ENCODE measurements at places on chromosomes 5 and 9.
A peak's percentile ranks its signal among the peaks of the same experiment; 100 is the strongest.

- DNase-seq, result no peak
Observed at GRCh38 chr5:74630453-74631066, 10.0 kb downstream of the ENC1 start.

DNA sequence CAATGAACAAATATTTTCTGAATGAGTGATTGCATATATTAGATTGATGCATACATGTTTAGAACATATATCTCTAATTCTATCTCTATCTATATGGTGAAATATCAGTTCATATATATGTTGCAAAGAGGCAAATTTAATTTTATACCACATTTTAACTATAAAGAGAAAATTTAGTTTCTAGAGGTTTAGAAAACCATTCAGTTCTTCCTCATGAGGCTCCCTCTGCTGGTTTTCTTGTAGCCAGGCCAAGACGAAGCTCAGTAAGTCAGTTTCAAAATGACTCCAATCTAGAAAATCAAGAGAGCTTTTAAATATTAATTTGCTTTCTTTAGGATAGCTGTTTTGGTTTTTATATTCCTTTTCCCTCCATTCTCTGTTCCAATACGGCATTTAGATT is 312.1 kb downstream of the TMEM232 start:
- no peak for DNase-seq

- DNase-seq, result no peak
Observed at GRCh38 chr5:28275931-28276330, 1237.5 kb upstream of the CDH9 start.

- DNase-seq, result no peak
Observed at GRCh38 chr9:70044490-70045307, 1.1 kb downstream of the MAMDC2 start.

GRCh38 chr9:35847792-35848572 is 19.0 kb downstream of the TMEM8B start:
- no peak for DNase-seq

- DNase-seq, result no peak
Observed at GRCh38 chr5:77133061-77133758, 46.1 kb upstream of the ZBED3 start.

GRCh38 chr9:5617749-5618148 is 11.2 kb upstream of the RIC1 start:
- DNase-seq, result no peak

GRCh38 chr5:108637134-108637533 is 110.6 kb upstream of the FER start:
- no peak for DNase-seq

DNA sequence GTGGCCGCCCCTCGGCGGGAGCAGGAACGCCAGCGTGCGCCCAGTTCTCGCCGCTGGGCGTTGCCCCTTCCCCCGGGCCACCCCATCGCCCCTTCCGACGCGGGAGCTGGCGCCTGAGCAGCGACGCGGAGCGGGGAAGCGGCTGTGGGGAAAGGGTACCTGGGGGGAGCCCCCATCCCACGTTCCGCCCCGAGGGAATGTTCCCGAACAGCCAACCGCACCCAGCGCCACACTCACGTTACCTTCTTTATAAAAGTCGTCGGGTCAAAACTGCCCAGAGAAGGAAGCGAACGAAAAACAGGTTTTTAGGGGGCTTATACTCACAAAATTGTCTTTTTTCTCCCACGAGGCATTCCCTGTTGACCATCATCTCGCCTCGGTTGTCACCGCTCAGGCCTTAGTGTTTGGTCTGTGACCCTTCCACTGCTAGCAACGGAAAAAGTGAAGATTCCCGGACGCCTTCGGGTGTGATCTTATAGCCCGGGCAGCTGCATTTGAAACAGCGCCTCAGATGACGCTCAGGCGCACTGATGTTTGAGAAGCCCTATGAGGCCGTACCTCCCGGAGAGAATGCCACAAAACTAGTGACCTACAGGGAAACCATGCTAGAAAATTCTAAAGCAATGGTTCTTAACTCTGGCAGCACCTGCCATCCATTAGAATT is 475 bp upstream of the GOLM1 start:
- no peak for DNase-seq

GRCh38 chr5:91382530-91383026 is 539 bp downstream of the ARRDC3 start:
- no peak for DNase-seq

DNA sequence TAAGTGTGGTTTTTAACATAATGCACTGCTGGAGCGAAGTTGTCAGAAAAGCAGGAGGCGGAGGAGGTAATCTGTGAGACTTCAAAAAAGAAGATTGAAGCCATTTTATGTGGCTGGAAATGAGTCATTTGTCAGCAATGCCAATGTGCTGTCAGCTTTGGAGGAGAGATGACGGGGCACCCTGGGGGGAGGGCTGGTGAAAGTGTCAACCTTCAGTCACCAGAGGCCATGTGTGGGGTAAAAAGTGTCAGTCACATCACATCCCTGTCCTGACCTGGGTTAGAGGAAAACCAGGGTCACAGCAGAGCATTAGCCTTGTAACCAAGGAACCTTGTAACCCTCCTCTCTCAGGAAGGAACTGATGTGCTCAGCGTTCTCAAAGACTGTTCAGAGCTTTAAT is 59.1 kb downstream of the TLR4 start:
- no peak for DNase-seq

DNA sequence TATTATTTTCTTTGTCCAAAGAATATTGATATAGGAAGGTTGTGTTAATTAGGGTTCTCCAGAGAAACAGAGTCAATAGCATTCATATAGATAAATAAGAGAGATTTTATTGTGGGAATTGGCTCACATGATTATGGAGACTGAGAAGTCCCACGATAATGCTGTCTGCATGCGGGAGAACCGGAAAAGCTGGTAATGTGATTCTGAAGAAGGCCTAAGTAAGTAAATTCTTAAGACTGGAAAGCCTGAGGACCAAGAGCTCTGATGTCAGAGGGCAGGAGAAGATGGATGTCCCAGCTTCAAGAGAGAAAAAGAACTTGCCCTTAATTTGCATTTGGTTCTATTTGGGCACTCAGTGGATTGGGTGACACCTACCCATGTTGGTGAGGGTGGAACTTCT is 307.4 kb upstream of the C9orf72 start:
- no peak for DNase-seq

- no peak for DNase-seq
Observed at GRCh38 chr9:121328476-121328875, 41.6 kb downstream of the STOM start.

DNA sequence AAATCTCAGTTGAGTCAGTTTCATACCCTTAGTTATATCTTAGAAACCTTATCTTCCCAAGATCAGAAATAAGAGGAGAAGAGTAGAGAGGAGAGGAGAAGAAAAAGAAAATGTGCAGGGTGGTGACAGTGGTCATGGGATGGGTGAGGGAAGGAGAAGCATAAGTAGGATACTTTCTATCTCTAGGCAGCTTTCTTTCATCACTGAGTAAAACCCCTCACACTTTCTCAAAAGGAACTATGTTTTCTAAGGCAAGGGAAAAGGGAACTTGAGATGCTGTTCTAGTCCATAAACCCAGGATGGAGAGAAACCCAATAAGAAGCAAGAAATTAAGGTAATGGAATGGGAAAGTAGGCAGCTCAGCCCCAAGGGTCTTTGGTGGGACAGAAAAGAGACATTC is 225.3 kb downstream of the MCTP1 start:
- no peak for DNase-seq

GRCh38 chr5:34685485-34686165 is 29.5 kb downstream of the RAI14 start:
- DNase-seq, result peak; percentile 12

- DNase-seq, result no peak
Observed at GRCh38 chr5:78295035-78295961, 800 bp upstream of the AP3B1 start.

DNA sequence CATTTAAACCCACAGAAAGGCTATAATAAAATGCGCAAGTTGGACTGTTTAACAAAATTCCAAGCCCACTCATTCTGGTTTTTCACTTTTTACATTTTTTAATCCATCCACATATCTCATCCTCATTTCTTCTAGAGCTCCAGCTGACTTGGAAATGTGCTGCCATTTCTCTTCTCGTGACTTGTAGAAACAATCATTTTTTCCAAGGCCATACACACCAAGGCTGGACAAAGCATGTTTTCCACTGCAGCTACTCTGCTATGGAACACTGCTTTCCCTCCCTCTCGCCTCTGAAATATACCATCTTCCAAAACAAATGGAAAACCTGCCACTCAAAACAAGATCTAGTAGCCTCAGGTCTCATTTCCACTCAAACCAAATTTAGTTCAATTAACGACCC is 141.1 kb downstream of the ESM1 start:
- no peak for DNase-seq

- no peak for DNase-seq
Observed at GRCh38 chr5:148816357-148816756, 10.1 kb upstream of the ADRB2 start.

DNA sequence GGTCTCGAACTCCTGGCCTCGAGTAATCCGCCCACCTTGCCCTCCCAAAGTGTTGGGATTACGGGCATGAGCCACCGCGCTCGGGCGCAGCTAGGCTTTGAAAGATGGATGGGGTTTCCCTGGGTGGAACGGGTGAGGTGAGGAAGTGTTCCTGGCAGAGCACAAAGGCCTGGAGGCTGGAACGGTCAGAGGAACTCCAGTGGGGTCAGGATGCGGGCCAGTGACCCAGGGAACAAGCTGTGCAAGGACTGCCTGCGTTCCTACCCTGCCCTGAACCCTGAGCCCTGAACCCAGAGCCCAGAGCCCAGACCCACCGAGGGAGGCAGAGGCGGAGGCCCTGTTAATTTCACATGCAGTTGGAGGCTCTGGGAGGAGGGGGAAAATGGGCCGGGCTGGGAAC is 23.4 kb downstream of the NCS1 start:
- DNase-seq, result no peak

GRCh38 chr5:38347040-38347763 is 88.8 kb downstream of the EGFLAM start:
- no peak for DNase-seq

Data from SK-N-MC (cell line).